Right hindlimb (tissue), 1 donor: ENCODE measurements at places on chromosomes 6 and 20.

DNA sequence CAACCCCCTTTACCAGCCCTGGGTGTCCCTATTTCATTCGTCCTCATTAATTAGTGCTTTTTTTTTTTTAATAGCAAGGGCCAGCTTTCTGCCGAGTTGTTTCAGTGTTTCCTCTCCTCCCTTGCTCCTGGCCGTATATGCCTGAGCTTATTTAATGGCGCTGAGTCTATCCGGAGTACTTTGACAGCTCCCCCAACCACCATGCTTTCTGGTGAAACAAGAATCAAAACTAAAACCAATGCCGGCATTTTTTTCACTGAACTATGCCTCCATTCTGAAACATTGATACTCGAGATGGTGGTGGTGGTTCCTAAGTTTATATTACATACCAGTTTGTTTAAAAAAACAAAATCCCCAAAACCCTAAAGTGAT is 1.2 kb downstream of the DCBLD1 start:
- no peak for DNase-seq

GRCh38 chr6:72348926-72349325 is 272.9 kb upstream of the KCNQ5 start:
- DNase-seq, result no peak

- no peak for DNase-seq
Measured at GRCh38 chr6:158011980-158012566, 30.4 kb downstream of the SYNJ2 start.

- DNase-seq, result no peak
Measured at GRCh38 chr6:34240329-34241248, 3.9 kb downstream of the HMGA1 start.

DNA sequence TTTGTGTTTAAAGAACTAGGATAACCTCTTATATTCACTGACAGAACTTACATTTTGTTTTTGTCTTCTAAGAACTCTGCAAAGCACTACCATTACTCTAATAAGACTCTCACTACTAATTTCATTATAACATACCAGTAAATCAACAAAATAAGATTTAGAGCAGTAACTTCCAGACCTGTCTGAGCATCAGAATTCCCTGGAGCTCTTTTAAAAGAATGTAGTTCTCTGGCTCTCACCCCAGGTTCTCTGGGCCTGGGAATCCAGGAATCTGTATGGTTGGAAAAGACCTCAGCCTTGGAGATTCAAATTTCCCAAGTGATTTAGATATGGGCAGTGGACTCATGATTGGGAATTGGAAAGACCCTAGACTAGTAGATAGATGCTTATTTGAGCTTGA is 89.4 kb downstream of the JAG1 start:
- DNase-seq, result no peak

GRCh38 chr20:5668529-5668868 is 81.7 kb upstream of the SHLD1 start:
- no peak for DNase-seq

- DNase-seq, result no peak
Measured at GRCh38 chr6:163688739-163689362, 274.3 kb downstream of the QKI start.

DNA sequence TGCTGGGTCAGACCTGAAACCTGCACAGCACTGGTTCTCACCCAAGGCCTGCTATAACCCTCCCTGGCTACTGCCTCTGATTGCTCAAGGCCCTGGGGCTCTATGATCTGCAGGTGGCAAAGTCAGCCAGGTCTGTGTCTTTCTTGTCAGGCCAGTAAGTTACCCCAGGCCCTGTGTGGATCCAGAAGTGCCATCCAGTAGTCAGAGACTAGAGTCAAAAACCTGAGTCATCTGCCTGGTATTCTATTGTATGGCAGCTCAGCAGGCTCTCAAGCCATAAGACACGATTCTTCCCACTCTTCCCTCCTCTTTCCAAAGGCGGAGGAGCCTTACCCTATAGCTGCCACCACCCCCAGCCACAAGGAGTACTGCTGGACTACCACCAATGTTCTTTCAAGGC is 593.0 kb downstream of the FRK start:
- DNase-seq, result no peak
